ENCODE measurements at places on chromosomes 1 and 21.

GRCh38 chr1:87478231-87478630 lies 149.6 kb downstream of the LMO4 start:
- no peak for DNase-seq

DNA sequence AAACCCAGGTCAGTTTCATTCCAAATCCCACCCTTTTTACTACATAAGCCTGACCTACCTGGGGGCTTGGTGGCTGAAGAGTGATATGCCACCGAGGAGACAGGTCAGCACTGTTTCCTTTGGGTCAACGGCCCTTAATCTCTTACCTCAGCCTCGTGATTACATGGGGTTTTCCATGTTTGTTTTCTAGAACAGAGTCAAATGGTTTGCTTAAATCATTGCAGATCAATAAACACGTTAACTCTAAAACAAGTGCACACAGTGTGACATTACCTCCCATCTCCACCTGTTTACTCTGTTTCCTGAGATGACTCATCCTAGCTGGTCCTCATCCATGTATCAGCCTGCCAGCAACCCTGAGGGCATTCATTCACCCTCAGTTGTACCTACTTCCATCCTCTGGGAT lies 40.8 kb upstream of the TP53BP2 start:
- no peak for DNase-seq

GRCh38 chr1:10181154-10181553 lies 29.2 kb upstream of the KIF1B start:
- no peak for DNase-seq

DNA sequence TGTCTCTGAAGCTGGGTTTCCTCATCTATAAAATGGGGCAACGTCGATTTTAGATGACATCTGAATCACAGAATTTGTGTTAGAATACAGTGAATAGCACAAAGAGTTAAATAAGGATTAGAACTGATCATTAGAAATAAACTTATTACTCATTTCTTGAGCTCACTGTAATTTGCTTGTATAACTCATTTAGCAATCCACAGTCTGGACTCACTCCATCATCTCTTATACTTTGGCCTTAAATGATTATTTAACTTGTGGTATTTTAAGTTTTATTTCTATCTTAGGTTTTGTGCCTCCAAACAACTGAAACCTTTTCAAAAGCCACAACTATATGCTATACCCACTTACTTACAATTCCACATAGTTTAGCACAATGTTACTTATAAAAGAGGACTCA lies 128.0 kb downstream of the CDC42BPA start:
- no peak for DNase-seq

GRCh38 chr1:235442788-235443429 lies 61.3 kb downstream of the B3GALNT2 start:
- DNase-seq: no peak

DNA sequence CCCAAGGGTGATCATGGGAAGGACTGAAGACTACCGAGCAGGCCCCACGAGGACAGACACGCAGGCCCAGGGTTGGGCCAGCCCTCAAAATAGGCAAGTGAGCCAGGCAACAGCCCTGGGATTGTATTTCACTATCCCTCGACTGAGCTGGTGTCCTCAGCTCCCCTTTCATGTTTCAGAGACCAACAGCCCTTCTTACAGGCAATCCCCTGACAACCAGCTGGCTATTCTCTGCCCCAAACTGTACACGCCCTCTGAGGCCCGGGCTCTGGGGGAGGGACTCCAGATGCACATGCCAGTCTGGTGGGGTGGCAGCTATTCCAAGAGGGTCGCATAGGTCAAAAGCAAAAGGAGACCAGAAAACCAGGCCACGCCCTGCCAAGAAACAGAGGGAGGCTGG lies 243.0 kb downstream of the TOMM20 start:
- DNase-seq: no peak

DNA sequence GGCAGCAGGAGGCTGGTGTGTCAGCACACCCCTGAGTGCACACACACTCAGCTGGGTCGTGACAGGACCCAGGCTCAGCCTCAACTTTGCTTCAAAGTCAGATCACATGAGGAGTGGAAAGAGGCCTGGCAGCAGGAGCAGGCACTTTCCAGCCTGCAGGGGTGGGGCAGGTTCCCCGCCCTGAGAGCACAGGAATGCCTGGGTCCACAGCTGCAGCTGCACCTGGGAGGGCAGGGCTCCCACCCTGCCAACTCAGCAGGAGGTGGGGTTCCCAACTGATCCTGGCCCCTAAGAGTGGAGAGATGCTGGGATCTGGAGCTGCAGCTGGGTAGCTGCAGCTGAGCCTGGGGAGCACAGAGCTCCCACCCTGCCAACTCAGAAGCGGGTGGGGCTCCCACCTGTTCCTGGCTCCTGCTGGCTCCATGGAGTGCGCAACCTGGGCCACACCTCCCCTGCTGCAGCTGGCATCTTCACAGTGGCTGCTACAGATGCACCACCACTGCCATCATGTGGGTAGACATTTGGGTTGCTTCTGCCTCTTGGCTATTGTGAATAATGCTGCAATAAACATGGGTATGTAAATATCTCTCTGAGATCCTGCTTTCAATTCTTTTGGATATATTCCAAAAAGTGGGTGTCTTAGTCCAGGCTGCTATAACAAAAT lies 415.4 kb downstream of the TTLL7 start:
- DNase-seq: peak; percentile 31

- DNase-seq: no peak
Observed at GRCh38 chr1:61289232-61290098, 207.1 kb downstream of the NFIA start.

DNA sequence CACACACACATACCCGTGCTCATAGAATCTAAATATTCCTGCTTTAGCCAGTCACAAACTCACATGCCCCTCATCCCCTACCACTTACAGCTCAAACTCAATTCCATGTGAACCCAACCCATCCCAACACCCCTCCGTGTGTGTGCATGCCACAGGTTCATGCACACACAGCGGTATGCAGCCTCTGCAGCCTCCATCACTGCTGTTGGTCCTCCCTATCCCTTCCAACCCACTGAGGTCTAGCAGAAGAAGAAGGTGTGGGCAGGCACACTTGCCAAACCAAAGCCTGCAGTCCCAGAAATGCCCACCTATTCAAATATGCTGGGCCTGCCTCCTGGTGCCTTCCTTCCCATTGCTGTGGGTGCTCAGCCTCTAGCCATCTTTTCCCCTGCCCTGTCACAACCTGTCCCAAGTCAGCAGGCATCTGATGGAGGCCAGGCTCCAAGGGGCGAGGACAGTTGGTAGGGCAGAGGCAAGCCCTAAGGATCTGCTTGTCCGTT lies 26.2 kb downstream of the SLC2A1 start:
- no peak for DNase-seq

GRCh38 chr1:209291715-209292114 lies 291.8 kb upstream of the CAMK1G start:
- DNase-seq: no peak

DNA sequence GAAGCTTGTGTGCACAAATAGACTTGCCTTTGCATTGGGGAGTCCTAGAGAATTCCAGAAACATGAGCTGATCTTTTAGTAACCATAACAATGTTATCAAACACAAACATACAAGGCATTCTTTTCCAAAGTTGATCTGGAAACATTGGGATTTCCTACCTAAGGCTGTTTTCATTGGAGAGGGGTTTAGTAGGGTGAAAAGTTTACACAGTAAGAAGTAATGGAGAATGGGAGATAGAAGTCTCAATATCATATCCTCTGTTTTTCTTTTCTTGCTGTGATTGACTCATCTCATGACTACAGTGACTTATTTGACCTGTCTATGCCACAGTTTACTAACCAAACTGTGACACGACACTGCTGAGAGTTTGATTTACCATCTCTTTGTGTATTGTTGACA lies 65.6 kb upstream of the PLA2G4A start:
- DNase-seq: no peak

GRCh38 chr1:226764533-226764932 lies 25.5 kb upstream of the ITPKB start:
- DNase-seq: no peak

GRCh38 chr1:6801199-6801598 lies 15.9 kb downstream of the CAMTA1 start:
- DNase-seq: no peak

DNA sequence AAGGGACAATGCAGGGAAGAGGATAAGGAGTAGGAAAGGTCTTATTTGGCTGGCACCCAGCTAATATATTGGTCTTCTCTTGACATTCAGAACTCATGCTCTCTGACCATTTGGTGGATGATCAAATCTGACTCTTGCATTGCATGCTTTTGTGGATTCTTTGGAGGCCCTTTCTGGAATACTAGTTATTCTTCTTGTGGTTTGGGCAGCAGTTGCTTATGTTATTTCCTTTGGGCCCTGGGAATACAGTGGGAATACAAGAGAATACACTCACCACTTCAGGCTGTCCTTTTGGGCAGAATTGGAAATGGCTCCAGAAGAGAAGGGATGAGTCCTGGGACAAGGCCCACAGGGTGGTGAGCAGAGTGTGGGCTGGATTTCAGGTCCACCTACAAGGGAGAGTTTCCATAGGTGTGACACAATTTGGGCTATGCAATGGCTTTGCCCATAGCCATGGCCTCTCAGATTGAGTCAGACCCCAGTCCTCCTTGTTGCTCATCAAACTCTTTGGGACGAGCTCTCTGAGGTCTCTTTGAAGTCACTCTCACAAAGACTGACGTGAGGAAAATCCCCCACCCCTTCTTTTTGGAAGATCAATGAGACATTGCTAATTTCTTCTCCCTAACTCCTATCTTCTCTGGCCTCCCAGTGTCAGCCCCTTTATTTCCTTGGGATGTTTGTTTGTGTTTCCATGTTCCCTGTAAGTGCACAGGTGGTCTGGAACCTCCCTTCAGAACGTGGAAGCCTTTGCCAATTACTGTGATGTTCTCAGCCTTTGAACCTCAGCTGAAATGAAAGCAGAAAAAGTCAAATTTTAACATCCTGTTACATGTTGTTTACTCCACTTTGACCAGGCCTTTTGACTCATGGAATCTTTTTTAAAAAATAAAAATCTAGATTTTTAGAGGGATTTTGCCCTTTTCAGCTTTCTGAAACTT lies 19.4 kb downstream of the HSD11B1 start:
- DNase-seq: no peak

- no peak for DNase-seq
Observed at GRCh38 chr1:186559601-186560116, 98.7 kb upstream of the PDC start.

GRCh38 chr1:192713921-192714320 lies 78.0 kb downstream of the RGS13 start:
- no peak for DNase-seq

- no peak for DNase-seq
Observed at GRCh38 chr1:43337588-43337987, at the start of gene MPL. TSS of gene MPL (plus strand) at chr1:43337818. CDS start at chr1:43337849, 31 bp downstream.

- no peak for DNase-seq
Observed at GRCh38 chr1:227395426-227396028, 77.2 kb upstream of the CDC42BPA start.

DNA sequence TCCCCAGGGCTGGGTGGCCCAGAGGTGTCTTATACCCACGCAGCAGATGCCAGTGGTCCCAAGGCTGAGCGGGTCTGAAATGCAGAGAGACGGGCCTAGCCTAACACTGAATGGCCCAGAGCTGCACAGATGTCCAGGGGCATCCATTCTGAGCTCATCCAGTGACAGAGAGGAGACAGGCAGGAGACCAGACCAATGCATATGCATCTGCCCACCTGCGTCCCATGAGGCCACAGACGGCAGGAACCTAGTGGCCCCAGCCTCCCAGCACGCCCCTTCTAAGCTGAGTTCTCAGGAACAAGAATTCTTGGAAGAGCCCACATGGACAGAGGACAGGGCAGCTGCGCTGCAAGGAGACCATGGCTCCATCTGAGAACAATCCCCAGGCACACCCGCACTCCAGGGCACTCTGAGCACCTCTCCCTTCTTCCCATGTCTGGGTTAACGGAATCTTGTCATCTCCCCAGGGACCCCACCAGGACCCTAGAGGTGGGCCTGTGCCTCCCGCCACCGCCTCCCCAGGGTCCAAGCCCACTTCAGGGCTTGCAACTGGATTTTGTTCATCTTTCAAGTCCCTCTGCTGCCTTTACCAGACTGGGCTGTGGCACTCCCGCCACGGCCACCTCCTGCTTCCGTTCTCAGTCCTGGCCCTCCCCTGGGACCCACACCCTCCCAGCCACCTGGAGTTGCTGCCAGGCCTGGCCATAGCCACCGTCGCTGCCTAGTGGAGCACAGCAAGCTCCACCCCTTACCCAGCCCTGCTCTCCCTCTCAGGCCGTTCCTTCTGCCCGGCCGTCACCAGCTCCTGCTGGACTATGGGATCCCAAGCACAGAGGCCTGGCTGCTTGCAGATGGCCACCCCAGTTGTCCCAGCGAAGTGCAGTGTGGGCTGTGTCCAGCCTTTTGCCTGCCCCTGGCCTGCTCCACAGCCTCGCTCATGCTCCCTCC lies 3.3 kb downstream of the WNT3A start:
- DNase-seq: no peak

DNA sequence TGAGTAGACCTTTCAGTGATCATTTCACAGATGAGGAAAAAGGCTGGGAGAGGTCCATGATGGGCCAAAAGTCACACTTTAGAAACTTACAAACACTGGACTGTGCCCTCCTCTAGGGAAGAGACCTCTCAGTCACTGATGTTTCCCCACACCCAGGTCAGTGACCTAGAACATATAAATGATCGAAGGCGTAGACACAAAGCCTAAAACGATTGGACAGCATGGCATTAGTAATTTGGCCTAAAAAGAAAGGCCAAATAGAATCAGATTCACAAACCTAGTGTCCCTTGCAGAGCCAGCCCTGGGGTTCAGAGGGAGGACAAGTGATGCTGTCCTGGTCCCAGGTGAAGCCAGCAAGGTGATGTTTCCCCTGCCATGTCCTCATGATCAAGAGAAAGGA lies 27.7 kb downstream of the TRABD2B start:
- no peak for DNase-seq

DNA sequence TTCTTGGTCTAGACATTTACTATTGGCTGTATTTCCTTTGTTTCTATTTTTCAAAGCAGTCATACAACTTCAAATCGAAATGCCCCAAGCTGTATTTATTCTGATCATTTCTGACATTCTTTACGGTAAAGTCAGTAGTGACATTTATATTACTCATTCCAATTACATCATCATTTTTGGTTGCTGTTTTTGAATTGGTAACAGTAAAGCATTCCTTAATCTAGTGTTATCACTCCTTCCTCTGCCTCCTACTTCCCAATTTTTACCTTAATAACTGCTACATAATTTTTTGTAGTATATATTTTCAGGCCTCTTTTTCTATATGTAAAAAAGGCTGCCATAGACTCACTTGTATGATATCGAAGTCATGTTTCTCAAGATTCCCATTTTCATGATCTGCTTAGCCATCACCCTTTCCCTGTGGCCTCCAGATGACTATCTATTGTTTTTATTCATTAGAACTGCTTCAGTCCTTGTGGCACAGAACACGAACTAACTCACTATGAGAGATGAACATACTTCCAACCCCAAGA lies 167.2 kb downstream of the RUNX1 start:
- DNase-seq: no peak

GRCh38 chr1:71184410-71184809 lies 103.6 kb upstream of the ZRANB2 start:
- DNase-seq: no peak
